Kidney glomerular epithelial cell (primary cell): ENCODE measurements at places on chromosomes 7 and 10.

- DNase-seq: no peak
Measured at GRCh38 chr10:60566096-60566495, 176.4 kb upstream of the ANK3 start.

- peak; percentile 82 for DNase-seq
Measured at GRCh38 chr10:7260412-7260900, 150.4 kb downstream of the SFMBT2 start.

- DNase-seq: no peak
Measured at GRCh38 chr10:35435824-35436223, 99.5 kb downstream of the CCNY start.

DNA sequence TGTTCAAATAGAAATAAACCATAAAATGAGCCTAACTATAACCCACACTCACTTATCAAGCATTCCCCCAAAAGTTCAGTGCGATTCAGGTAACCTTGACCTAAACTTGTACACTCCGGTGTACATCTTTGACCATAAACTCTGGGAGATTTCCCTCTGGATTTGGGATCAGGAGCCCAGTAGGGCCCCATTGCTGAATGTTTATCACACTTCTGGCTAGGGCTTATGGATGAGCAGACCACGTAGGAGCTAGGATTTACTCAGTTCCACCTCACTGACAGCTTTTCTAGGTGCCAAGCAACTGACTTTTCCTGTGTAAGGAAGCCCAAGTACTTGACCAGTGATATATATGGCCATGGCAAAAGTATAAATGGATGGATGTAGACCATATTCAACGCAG, 113.7 kb downstream of the SVOPL start:
- no peak for DNase-seq

DNA sequence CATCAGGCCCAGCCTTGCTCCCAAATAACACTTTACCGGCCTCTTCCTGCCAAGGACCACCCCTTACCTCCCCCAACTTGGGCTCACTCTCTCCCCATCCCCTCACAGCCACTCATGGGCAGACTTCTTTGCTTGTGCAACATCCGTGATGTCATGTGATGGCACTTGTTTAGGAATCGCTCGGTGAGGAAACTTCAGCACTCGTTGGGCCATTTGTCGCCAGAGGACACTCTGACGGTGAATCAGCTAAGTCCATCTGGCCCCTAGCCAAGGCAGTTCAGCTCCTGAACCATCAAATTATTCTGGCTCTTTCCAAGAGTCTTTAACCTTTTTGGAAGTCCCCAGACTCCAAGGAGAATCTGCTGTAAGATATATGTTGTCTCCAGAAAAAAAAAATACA, 19.2 kb downstream of the BTBD16 start:
- DNase-seq: no peak

- DNase-seq: no peak
Measured at GRCh38 chr7:105212212-105212611, 176.5 kb downstream of the SRPK2 start.

- DNase-seq: no peak
Measured at GRCh38 chr10:790821-791551, 101.5 kb upstream of the DIP2C start.

- DNase-seq: no peak
Measured at GRCh38 chr7:98058186-98058585, 48.5 kb upstream of the LMTK2 start.

GRCh38 chr7:104175361-104175984, 32.3 kb downstream of the ORC5 start:
- DNase-seq: no peak

GRCh38 chr10:91410638-91411371, 661 bp downstream of the HECTD2 start:
- peak; percentile 56 for DNase-seq

GRCh38 chr7:4850262-4850795, 11.5 kb downstream of the PAPOLB start:
- DNase-seq: no peak

- DNase-seq: no peak
Measured at GRCh38 chr7:130650611-130651120, 17.9 kb downstream of the COPG2 start.

DNA sequence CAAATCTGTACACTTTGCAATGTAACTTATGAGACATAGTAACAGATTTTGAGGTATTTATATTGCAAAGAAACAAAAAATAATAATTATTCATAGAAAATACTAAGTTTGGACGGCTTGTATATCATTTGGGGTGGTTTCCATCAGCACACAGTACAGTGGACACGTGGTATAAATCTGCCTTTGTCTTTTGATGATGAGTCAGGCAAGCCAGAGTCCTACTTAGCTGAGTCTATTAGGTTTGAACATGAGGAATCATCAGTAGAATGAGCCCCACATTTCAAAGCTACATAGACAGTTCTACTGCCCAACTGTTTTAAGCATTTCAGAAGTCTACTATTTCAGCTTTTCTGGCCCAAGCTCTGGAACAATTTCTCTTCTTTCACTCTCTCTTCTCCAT, 803.2 kb downstream of the PHTF2 start:
- no peak for DNase-seq

DNA sequence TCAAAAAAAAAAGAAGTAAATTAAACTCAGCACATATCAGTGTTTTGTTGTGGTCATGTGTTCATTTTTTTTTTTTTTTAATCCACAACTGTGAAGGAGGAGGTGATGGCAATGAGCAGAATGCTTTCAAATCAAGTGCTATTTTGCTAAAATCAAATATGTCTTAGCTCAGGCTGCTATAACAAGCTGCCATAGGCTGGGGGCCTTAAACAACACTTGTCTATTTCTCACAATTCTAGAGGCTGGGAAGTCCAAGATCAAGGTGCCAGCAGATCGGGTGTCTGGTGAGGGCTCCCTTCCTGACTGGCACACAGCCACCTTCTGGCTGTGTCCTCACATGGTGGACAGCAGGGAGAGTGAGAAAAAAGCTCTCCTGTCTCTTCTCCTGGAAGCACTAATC, 203.9 kb downstream of the FAM107B start:
- DNase-seq: no peak

DNA sequence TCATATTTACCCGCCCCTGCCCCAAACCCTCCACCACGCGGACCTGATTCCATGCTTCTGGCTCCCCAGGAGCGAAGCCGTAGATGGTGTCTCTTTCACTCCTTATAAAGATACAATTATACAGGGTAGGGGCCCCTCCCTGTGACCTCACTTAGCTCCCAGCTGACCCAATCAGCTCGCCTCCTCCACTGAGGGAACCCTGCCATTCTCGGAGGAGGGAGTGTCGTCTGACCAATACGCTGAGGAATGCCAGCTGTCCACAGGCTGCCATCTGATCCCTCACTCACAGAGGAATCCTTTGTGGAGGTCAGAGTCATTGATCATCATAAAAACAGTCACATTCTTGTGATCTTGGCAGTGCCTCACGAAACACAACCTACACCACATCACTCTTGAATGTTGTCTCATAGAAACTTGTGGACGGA, 67.5 kb upstream of the INSIG1 start:
- peak; percentile 96 for DNase-seq

- DNase-seq: no peak
Measured at GRCh38 chr7:15167912-15168311, 265.4 kb upstream of the DGKB start.

- DNase-seq: no peak
Measured at GRCh38 chr7:13197501-13197900, 510.1 kb downstream of the ARL4A start.

- DNase-seq: no peak
Measured at GRCh38 chr7:120684463-120684862, 173.5 kb downstream of the TSPAN12 start.

GRCh38 chr10:3886641-3887251, 101.7 kb upstream of the KLF6 start:
- DNase-seq: peak; percentile 96

DNA sequence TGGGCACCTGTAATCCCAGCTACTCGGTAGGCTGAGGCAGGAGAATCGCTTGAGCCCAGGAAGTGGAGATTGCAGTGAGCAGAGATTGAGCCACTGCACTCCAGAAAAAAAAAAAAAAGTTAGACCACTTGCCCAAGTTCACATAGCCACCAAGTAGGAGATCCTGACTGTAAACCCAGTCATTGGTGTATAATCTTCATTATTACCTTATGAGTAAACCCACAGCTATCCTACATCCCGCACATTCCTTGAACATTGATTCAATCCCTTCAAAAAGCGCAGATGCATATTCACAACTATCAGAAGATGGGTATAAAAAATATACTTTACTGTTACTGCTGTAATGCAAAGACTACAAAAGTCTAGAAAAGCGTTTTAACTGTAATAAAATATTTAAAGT, 512.9 kb downstream of the SUGCT start:
- DNase-seq: no peak

GRCh38 chr7:13742126-13742525, 247.3 kb downstream of the ETV1 start:
- no peak for DNase-seq

DNA sequence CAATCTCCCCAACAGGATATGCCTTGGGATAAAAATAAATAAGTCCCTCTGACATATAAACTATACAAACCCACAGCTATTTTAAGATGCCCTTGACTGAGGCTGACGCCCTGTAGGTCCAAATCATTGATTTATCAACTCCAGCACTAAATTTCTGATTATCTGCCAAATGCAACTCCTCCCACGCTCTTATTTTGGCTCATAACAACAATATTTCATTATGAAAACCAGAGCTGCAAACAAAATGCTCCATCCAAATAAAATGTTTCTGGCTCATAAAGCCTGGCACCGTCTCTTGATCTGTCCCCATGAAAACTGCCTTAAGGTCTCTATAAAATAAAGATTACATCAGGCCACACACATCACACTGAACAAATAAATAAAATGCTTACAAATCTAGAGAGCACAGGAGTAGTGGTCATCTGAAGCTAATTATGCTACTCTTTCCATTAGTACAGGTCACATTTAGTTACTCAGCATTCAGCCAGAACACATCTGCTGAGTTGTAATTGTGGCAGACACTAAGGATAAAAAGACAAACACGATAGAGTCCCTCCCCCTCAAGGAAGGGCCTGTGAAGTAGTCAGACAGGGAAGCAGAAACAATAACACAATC, 28.8 kb downstream of the CACUL1 start:
- no peak for DNase-seq

DNA sequence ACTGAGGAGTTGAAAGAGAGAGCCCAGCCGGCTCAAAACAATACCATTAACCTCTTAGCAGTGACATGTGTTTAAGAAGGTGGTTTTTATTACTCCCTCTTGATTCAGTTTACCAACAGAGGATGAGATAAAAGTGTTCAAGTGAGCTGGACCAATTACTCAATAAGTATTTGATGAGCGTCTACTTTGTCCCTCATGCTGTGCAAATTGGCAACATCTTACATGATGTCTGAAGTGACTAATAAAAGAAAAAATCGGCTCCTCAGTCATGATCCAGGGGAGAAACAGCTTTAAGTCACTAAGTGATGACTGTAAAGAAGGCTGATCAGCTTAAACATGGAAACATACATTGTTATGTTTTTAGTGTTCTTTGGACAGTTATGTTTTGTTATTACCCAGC, 7.8 kb downstream of the WNT16 start:
- no peak for DNase-seq

- no peak for DNase-seq
Measured at GRCh38 chr7:1553512-1554210, 2.3 kb downstream of the TMEM184A start.

- no peak for DNase-seq
Measured at GRCh38 chr7:135704698-135705097, 23.3 kb downstream of the SLC13A4 start.

DNA sequence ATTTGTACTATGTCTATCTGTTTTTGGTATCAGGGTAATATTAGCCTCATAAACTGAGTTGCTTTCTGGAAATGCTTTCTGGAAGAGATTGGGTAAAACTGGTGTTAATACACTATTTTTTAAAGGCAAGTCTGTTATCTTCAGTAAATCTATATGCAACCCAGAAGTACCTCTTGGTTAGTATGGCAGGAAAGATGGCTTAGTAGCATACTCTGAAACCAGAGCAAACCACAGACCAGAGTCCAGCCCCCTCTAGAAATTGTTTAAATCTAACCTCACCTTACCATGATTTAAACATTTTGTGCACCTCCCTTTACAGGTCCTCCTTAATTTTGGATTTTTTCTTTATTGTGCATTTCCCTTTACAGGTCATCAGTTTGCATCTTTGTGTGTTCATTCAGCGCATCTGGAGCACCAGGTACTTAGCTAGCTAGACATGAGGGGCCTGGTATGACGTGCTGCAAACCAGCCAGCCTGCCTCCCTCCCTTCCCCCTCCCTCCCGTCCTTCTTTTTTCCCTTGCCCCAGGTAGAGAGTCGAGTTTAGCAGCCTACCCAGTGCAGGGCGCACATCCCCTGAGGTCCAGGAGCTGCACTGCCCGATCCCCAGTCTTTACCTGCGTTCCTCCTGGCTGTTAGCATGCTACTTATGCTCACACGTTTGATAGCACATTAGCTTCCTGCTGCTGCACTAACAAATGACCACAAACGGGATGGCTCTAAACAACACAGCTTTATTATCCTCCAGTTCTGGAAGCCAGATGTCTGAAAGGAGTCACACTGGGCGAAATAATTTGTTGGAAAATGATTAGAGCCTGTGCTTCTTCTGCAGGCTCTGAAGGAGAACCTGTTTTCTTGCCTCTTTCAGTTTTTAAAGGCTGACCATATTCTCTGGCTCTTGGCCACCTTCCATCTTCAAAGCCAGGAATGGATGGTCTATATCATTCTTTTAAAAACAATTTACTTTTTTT, 299.9 kb upstream of the HABP2 start:
- DNase-seq: no peak

GRCh38 chr10:73552819-73553715, 38.1 kb downstream of the USP54 start:
- DNase-seq: no peak

DNA sequence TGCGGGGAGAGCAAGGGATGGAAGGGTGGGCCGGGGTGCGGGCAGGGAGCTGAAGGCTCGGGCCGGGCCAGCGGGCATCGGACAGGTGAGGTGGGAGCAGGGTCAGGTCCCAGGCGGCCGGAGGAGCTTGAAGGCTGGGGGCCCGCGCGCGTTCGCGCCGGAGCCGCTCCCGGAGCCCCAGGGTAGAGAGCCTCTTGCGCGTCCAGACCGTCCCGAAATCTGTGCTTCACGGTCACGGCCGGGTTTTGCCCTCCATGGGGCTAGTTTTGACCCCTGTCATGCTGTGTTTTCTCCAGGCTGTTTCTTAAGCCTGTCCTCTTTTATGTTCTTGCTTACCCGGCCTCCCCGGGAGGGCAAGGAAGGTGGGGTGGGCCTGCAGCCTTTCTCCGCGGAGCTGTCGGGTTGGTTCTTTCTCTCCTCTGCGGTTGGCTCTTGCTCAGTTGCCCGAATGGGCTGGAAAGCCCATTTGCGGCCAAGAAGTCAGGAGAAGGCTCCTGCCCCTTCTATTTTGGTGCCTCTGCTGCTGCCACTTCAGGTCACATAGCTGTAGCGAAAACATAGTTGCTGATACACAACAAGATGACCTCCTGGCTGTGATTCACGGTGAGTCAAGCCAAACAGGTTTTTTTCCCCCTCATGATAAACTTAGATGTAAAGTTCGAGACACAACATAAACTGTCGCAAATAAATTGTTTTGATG, 650 bp downstream of the UBE2D1 start:
- DNase-seq: peak; percentile 58

GRCh38 chr7:80942261-80943041, 23.6 kb upstream of the SEMA3C start:
- DNase-seq: peak; percentile 99

- peak; percentile 35 for DNase-seq
Measured at GRCh38 chr7:47941136-47941844, 7.0 kb downstream of the PKD1L1 start.

GRCh38 chr7:31382722-31383121, 42.2 kb upstream of the NEUROD6 start:
- no peak for DNase-seq

GRCh38 chr7:129780257-129780973, 168.9 kb downstream of the NRF1 start:
- DNase-seq: peak; percentile 55
